ENCODE measurements at places on chromosomes 13 and 19.

DNA sequence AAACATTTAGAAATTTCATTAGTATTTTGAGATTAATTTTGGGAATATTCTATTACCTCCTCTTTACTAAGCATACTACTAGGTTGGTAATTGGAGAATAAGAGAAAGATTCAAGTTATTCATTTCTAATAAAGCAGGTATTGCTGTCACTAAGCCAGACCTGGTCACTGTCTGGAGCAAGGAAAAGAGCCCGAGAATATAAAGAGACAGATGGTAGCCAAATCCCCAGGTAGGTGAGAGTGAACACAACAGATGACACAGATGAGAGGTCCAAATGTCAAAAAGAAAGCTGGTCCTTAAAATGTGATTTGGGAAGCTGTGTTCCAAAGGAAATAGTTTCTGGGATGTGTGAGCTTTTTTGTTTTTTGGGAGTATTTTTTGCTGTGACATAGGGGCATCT is 128.6 kb downstream of the ZNF100 start:
- no peak for DNase-seq

DNA sequence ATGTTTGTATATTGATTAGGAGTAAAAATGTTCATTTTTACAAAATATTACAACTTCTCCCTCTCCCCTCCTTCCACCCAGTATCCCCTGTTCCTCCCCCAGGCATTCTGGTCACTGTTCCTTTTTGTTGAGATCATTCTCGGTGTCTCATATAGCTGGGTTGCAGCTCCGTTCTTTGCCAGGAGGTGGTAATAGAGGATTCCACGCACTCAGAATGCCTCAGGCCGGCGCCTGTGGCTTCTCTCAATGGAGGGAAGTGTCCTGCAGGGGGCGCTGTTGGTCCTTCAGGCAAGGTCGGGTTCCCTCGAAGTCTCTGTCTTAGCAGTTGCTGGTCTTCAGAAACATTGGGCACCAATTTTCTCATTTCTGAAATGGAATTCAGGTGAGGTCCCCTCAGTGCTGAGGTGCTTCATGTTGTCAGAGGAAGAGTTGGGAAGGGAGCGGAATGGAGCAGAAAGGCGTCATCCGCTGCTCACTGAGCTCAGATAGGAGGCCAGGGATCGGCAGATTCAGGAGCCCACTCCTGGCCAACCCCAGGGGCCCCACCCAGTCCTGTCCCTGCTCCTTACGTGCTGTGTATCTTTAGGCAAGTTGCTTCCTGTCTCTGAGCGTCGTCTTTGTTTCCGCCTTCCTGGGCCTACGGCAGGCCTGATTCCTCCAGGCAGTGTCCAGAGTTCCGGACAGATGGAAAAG is 10.3 kb upstream of the GARIN5A start:
- no peak for DNase-seq

- DNase-seq: no peak
Measured at GRCh38 chr13:87497426-87497825, 173.7 kb upstream of the SLITRK5 start.

DNA sequence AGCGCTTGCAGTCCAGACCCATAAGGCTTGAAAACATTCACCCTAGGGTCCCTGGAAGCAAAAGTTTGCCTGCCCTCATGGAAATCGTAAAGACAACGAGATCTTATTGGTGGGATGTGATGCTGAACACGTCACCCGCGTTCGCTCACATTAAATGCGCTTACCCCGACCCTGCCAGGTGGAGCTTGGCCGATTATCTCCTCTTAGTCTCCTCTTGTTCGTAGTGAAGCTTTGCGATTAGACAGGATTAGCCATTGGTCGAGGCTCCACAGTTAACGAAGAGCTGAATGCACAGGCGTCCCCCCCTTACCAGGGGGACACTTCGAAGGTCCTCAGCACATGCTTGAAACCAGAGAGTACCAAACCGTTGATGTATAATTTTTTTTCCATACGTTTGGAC is 16.0 kb upstream of the KDM4B start:
- no peak for DNase-seq

DNA sequence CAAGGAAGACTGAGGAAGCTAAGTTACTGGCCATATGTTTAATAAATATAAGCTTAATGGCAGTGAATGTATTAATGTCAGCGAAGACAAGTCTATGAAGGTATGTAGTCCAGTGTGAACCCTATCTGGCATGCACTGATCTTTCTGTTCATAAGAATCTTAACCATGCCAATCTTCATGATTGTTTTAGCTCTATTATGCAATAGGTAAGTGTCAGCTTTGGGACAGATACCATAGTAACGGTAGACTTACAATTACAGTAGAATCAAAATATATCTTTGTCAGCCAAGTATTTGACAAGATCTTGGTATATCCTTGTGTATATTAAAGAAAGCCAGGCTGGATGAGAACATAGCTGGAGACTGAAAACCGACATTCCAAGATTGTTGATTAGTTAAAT is 428.5 kb downstream of the SPRY2 start:
- no peak for DNase-seq

DNA sequence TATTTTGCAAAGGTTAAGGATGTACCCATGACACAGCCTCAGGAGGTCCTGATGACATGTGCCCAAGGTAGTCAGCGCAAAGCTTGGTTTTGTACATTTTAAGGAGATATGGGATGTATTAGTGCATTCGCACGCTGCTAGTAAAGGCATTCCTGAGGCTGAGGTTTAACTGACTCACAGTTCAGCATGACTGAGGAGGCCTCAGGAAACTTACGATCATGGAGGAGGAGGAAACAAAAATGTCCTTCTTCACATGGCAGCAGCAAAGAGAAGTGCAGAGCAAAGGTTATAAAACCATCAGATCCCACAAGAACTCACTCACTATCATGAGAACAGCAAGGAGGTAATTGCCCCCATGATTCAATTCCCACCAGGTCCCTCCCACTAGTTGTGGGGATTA is 1017.4 kb downstream of the EFNB2 start:
- no peak for DNase-seq

GRCh38 chr13:40679480-40679985 is 13.1 kb upstream of the FOXO1 start:
- no peak for DNase-seq

- DNase-seq: no peak
Measured at GRCh38 chr13:30377312-30377685, 45.0 kb upstream of the UBE2L5 start.

DNA sequence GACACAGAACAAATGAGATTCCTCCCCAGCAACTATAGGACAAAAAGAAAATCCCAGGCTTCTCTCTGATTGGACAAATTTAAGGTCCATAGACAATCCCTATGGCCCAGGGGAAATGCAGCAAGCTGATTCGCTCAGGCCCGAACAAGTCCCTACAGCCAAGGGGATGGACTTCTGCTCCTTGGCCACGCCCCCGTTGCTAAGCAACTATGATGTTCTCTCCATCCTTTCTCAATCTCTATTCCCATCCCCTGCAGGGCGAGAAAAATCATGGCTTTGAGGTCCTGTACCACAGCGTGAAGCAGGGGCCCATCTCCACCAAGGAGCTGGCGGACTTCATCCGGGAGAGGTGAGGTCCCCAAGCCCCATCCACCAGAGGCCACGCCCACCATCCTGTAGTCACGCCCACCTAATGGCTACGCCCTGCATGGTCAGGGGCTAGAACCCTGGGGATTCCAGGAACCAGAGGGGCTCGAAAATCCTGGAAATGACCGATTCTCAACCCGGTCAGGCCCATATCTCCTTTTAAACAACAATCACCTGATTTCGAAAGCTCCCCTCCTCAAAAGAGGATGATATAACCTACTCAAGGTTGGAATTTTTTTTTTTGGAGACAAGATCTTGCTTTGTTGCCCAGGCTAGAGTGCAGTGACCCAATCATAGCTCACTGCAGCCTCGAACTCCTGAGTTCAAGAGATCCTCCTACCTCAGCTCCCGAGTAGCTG is 11.4 kb downstream of the FCHO1 start:
- DNase-seq: no peak

- DNase-seq: no peak
Measured at GRCh38 chr19:46992699-46993535, 26.7 kb upstream of the NPAS1 start.

- DNase-seq: no peak
Measured at GRCh38 chr19:932648-933552, 7.1 kb downstream of the ARID3A start.

DNA sequence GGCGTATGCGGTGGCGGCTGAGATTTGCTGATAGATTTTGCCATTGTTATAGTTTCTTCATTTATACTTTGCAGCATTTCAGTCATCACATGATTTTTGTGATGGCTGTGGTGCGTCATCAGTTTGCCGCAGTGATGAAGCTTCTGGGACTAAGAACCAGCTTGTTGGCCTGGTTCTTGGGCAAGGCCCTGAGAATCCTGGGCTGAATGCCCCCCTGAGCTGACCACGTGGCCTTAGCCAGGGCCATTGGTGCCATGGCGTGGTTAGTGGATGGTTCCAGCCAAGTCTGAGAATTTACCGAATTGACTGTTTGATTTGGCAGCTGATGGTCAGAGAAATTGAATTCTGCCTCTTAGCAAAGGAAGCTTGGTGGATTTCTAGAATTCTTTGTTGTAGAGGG is 17.8 kb downstream of the GATAD2A start:
- DNase-seq: no peak

DNA sequence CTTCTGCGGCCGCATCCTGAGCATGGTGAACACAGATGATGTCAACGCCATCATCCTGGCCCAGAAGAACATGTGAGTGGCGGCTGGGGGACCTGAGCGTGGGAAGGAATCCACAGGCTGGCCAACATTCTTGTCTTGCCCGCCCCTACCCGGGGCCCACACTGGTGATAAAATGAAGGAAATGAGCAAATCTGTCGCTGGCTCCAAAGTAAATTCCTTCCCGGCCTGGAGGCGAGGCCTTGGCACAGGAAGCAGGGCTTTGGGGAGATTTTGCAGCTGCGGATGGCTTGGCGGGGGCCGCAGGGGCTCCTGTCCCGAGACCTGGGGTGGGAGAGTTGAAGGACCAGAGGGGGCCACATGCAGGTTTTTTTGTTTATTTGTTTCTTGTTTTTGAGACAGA is 4.4 kb downstream of the KXD1 start:
- DNase-seq: no peak

- DNase-seq: peak; percentile 16
Measured at GRCh38 chr19:3479177-3479833, 1.0 kb downstream of the SMIM24 start.

DNA sequence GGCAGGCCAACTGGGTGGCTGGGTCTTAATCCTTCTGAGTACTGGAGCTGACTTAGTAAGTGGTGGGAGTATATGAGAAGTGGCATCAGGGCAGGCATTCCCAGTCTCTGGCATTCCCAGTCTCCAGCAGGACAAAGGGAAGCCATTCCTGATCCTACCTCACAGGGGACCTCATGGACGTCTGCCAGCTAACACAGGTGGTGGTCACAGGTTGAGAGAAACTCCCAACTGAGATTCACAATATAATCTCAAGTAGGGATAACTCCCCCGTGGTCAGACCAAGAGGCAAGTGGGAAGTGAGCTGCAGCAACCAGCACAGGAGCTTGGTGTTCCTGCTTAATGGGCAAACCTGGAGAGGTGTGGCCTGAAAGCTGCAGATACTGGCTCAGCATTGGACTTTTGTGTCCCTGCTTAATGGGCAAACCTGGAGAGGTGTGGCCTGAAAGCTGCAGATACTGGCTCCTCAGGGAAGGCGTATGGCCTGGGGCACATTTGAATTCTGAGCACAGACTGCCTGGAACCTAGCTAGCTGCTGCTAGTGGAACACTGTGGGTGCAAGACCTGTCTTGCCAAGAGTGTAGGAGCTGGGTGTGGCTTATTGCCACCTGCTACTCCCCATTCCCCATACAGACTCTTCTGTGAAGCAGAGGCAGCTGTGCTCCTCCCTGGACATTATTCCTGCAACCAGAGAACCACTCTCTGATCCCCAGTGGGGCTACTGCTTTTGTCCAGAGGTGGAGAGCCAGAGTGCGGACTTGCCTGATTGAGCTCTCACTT is 25.9 kb upstream of the OR10H2 start:
- no peak for DNase-seq

DNA sequence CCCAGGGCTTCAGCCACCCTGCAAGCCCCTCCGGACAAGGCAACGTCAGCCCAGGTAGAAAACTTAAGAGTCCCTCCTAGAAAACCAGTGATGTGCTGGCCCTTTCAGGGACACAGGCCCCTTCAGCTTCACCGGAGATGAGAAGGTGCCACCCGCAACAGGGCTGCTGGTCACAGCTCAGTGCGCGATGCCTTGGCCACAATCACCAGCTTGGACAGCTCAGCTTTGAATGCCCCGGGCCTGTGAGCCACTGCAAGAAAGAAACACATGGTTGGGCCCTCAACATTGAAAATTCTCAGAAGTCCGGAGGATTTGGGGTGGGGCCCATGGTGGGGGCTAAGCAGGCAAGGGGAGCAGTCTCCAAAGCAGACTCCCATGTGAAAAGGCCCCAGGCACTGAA is 12.3 kb downstream of the MYDGF start:
- DNase-seq: no peak

- no peak for DNase-seq
Measured at GRCh38 chr13:43293986-43294385, 270.6 kb downstream of the DNAJC15 start.

GRCh38 chr19:6886277-6886897 is 992 bp upstream of the ADGRE1 start:
- DNase-seq: no peak

GRCh38 chr13:100658363-100658762 is 16.2 kb downstream of the TMTC4 start:
- DNase-seq: no peak

DNA sequence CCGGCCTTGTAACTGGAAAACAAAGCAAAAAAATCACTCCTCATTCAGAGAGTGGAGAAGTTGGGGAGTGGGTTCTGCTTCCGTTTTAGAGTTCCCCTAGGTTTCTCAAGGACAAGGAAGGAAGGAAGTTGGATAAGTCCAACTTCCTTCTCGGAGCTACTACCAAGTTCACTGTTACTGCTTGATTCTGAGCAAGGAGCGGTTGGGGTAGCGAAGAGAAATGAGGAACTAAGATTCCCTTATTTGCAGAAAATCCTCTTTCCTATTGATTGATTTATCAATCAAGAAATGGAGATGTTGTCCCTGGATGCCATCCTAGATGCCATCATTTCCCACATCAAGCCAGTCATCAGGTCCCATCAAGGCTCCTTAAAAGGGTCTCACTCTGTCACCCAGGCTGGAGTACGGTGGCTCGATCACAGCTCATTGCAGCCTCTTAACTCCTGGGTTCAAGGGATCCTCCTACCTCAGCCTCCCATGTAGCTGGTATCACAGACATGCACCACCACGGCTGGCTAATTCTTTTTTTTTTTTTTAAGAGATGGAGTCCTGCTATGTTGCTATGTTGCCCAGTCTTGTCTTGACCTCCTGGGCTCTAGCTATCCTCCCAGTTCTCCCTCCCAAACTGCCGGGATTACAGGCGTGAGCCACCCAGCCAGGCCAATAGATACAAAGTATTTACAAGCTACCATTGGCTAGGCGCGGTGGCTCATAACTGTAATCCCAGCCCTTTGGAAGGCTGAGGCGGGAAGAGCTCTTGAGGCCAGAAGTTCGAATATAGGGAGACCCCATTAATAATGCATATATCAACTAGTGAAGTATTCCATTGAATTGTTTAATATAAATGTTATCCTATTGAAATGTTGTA is 809 bp upstream of the B9D2 start:
- no peak for DNase-seq

GRCh38 chr19:8592231-8593009 is 15.2 kb upstream of the MYO1F start:
- peak; percentile 86 for DNase-seq

Data from stimulated activated CD8-positive, alpha-beta memory T cell treated with anti-CD3 and anti-CD28 coated beads, Interleukin-15, amount 100 ng/mL, for 48 hours (primary cell).